Effector memory CD4-positive, alpha-beta T cell (primary cell): ENCODE measurements at places on chromosomes 4 and X.

GRCh38 chr4:112526061-112526460 is 10.1 kb upstream of the NEUROG2 start:
- no peak for DNase-seq

DNA sequence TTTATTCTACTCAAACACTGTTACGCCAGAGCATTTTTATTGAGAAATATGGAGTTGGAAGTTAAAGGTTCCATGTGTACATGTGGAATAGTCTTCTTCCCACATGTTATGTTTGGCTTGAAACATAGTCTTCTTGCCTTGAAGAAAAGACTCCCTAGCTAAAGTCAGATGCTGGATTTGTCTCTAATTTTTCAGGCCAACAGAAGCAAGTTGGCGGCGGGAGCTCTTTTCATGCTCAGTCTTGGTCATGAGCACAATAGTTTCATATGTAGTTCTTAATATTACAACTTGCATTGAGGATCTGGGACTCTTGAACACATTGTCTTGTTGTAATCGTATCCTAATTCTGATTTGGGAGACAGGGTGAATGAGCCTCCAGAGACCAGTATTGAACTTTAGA is 19.4 kb downstream of the SEPTIN11 start:
- no peak for DNase-seq

GRCh38 chr4:16075061-16075460 is 8.8 kb downstream of the PROM1 start:
- no peak for DNase-seq

DNA sequence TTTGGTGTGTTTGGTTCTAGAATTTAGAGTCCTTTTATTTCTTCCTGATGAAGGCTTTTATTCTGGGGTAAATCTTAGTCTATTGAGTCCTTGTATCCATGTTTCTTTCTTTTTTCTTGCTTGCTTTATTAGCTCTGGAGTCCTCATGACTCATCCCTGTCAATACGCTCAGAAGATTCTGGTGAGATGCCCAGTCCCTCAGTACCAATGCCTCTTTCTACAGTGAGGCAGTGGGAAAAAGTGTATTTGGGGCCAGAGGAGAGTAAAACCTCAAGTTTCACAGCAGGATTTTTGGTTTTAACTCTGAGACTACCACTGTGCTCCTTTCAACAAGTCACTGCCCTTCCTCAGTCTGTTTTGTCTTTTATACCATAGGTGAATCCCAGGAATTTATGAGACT is 368.0 kb downstream of the GBA3 start:
- no peak for DNase-seq

DNA sequence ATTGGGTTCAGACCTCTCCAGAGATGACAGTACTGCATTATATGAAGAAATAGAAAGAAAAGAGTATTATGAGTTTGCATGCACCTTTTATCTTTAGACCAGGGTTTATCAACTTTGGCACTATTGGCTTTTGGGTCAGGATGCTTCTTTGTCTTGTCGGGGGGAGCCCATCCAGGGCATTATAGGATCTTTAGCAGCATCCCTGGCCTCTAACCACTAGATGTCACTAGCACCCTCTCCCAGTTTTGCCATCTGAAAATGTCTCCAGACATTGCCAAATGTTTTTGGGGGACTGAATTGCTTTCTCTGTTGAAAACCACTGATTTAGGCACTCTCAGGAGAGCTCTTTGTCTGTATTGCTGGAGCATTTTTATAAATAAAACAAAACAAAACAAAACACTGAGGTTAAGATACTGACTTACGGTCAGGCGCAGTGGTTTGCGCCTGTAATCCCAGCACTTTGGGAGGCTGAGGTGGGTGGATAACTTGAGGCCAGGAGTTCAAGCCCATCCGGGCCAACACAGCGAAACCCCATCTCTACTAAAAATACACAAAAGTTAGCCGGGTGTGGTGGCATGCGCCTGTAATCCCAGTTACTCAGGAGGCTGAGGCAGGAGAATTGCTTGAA is 23.6 kb downstream of the CA5B start:
- no peak for DNase-seq

DNA sequence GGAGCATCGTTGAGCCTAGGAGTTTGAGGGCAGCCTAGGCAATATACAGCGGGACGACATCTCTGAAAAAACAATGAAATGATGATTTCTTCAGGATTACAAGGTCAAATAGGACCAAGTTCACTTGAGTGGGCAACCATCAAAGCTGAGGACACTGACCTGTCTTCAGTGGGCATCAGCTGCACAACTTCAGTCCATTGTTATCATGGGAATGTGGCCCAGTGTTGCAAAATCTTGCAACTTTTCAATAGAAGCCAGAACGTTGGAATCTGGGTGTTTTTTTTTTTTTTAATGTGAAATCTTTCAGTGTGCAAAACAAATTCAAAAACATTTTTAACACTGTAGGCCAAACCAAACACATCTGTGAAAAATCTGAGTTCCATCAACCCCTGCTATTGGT is 155.4 kb upstream of the PLAC1 start:
- no peak for DNase-seq

DNA sequence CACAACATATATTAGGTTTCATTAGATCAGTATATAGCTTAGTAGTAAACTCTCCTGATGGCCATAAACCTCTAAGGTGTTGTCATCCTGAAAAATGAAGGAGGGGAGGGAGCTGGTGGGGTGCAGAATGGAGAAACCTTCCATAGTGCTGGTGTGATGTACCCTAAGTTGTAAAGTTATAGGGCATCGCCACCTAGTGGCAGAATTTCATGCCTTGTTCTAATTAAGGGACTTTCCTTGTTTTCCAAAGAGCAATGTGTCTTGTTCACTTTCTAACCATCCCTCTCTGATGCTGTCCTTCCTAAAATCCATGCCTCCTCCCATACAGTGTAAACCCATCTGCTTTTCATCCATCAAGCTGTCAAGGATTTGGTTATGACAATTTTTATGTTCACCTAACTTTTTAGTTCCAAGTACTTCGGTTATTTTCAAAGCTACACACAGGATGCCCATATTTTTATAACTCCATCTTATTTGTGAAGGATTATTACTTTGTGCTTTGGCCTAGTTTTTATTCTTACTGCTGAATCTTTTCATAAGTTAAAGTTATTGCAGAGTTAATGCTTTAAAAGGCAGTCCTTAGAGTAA is 4.5 kb downstream of the NBDY start:
- peak; percentile 57 for DNase-seq
